ENCODE measurements at places on chromosomes 16 and 17.

DNA sequence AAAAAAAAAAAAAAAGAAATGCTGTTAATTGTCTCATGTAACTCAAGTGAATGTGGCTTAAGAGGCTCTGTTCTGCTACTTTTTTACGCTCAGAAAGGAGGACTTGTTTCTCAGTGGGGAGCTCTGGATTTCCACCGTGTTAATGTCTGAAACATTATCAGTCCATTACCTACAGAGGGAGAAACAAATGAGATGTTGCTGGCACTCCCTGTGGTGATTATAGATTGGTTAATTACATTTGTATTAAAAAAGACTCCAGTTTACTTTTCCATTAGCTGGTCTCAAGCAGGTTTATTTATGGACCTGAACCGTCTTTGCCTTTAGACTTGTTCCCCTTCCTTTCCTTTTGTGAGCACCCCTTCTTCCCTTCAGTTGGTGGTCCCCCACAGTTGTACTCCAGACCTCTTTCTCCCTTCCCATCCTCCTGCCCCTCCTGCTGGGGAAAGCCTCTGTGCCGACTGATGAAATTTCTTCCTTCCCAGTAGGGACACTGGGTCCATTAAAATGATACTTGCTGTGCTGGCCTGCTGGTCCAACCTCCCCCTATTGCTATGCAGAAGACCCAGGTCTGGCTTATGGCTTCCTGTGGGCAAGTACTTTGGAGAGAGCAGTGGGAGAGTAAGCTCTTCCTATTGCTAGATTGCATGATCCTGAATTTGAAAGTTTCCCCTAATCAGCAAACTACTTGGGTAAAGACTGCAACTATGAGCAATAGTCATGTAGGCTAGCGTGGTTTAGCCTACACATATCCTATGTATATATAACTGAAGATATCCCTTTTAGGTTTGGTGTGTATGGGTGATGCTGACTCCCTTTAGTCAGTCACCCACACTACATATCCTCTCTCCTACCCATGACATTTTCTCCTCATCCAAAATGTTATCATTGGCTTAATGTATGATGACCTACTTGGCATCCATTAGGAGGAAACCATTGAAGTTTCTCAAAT, 8.1 kb downstream of the CDC6 start:
- no peak for DNase-seq

DNA sequence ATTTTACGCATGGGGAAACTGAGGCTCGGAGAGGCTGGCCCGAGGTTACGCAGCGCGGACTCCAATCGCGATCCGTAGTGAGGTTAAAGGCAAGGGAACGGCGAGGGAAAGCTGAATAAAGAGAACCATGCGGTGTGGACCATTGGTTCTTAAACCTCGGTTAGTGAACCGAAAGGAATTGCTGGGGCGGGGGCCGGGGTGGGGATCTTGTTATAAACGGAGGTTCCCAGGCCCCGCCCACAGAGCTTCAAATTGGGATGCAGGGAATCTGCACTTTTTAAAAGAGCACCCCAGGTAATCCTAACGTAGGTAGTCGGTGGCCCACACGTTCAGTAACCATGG, 524 bp downstream of the IQCK start:
- no peak for DNase-seq

DNA sequence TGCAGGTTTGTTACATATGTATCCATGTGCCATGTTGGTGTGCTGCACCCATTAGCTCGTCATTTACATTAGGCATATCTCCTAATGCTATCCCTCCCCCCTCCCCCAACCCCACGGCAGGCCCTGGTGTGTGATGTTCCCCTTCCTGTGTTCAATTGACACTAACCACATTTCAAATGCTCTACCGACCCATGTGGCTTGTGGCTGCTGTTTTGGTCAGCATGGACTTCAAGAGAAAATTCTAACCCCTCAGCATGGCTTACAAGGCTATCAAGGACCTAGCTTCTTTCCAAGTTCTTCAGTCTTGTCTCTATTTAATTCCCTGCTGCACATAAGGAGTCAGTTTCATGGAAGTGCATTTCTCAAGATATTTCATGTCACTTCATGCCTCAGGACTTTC, 52.9 kb downstream of the MMD start:
- no peak for DNase-seq

DNA sequence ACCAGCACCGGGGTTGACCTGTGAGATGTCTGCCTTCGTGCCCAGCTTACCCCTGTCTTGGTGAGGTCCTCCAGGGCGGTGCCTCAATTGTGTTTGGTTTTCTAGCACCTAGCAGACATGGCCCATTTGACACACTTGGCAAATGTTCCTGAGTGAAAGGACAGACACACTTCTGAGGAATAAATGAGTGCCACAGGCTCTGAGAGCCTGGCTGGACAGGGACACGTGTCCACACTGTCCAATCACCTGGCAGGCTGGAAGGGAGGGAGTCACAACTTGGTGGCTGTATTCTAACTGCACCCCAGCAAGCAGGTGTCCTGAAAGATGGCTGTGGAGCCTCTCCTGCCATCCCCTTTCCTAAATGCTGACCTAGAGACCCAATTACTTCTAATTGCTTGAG, 7.4 kb downstream of the MAP3K14 start:
- DNase-seq: no peak

DNA sequence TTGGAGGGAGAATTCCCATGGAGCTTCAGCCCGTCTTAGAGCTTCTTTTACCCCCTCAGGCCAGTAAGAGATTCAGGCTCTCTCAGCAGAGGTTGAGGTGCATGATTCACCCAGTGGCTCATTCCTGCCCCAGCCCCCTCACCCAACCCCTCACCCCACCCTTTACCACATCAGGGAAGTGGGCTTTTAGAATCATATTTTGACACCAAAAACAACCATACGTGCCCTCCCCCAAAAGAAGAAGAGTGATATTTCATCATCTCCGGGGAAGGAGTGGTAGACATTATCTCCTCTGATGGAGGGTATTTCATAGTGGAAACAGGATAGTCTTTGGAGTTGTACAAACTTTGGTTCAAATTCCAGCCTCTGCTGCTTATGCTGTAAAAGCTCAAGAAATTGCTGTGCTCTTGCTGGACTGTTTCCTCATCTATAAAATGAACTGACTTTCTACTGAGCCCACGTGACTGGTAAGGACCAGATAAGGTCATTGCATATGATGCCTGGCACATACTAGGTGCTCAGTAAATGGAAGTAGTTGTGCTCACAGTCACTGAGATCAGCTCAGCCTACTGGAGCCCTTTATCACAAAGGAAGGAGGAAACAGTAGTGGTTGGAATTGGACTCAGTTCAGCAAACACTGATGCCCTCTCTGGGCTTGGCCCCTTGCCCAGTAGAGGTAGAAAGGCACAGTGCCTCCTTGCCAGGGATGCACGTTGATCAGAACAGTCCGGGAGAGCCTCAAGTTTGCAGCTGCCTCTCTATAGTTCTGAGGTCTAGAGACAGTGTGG, 18.3 kb upstream of the CCL5 start:
- DNase-seq: no peak
